ENCODE measurements at places on chromosomes 16 and 17. TPM values are rescaled to one million over a fixed set of nuclear protein-coding genes. Genes with fewer than 3 reads are reported as not detected.

GRCh38 chr17:77821114-77821513 lies 137.4 kb upstream of the TNRC6C start:
- no peak for DNase-seq

The CPNE7 gene
- 16.2 TPM for total RNA-seq

DNA sequence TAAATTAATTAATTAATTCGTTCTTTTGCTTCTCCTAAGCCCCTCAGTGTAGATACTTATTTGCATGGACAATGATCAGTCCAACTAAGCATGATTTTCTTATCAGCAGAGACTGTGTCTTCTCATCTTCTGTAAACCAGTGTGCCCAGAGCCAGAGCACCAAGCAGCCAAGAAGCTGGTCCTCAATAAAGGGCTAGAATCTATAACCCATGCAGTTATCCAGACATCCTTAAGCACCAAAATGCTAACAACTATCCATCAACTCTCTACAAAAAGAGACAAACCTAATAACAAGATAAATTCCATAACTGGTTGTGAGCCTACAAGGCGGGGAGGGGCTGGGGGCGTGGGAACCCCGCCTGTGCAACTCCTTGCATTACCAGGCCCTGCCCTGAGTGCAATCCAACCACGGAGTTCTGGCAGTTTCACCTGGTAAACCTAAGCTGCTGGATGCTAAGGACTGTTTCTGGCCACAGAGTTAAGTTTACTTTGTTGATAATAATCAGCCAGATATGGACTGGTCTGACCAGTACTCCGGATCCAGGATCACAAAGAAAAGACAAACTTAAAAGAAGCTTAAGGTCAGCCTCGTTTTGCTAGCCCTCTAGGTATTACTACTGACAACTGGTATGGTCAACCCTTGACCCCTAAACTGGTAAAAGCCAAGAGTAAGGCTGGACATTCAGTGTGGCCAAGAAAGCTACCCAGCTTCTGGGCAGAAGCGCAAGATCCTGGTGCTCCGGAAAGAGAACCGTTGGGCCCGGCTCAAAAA lies 51.5 kb downstream of the ZFHX3 start:
- DNase-seq: no peak

DNA sequence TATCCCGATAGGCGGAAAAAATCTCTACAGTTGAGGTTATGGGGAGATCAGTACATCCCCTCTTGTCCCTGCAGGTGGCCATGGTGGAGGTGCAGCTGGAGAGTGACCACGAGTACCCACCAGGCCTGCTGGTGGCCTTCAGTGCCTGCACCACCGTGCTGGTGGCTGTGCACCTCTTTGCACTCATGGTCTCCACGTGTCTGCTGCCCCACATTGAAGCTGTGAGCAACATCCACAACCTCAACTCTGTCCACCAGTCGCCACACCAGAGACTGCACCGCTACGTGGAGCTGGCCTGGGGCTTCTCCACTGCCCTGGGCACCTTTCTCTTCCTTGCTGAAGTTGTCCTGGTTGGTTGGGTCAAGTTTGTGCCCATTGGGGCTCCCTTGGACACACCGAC lies 4.2 kb downstream of the ORAI3 start:
- DNase-seq: no peak

The SUZ12 gene
- total RNA-seq: 25.9 TPM

The ALDH3A1 gene
- total RNA-seq: 1.2 TPM

DNA sequence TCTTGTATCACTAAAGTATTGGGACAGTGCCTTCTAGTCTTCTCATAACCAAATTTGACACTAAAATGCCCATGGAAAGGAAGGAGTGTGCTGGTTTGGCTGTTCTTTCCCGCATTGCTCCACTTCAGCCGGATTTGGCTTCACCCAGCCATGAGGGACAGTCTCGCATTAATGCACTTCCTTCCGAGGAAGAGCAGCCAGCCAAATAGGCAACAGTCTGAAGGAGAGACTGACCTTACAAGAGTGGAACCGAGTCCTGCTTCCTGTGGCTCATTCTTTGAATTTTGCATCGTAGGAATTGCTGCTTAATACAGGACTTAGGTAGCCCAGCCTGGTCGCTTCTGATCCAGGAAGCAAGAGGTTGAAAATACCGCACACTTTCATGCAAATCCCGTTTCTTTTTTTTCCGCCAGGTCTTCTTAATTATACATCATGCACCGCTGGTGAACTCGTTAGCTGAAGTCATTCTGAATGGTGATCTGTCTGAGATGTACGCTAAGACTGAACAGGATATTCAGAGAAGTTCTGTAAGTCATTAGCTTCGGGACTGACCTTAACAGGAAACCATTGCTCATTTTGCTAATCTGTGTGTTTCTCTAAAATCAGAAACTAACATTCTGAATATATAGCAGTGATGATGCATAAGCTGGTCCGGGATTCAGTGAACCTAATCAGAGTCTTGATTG lies 38.2 kb downstream of the CLEC16A start:
- DNase-seq: no peak

- peak; percentile 50 for DNase-seq
These were observed 825 bp downstream of the HEATR6 start for GRCh38 chr17:60077672-60078519.

The KRT32 gene
- total RNA-seq: not detected

The NUBP1 gene
- 48.5 TPM for total RNA-seq

DNA sequence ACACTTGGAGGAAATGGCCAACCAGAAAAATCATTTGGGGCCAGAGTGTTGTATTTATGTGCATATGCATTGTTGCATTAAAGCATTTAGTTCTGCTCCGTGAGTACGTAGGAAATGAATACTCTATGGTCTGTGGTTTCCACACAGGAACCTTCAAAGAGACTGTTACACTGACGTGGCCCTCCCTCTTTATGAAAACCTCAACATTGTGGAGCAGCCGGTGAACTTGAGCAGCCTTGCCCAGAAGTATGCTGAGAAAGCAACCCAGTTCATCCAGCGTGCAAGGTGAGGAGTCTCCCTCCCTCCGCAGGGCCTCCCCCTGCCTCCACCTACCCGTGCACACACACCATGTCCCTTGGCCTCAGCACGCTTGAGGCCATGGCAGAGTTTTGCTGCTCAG lies 65.2 kb downstream of the ARSG start:
- no peak for DNase-seq

The DPEP2 gene
- total RNA-seq: 7.0 TPM

GRCh38 chr17:77884967-77885641 lies 73.4 kb upstream of the TNRC6C start:
- DNase-seq: no peak

DNA sequence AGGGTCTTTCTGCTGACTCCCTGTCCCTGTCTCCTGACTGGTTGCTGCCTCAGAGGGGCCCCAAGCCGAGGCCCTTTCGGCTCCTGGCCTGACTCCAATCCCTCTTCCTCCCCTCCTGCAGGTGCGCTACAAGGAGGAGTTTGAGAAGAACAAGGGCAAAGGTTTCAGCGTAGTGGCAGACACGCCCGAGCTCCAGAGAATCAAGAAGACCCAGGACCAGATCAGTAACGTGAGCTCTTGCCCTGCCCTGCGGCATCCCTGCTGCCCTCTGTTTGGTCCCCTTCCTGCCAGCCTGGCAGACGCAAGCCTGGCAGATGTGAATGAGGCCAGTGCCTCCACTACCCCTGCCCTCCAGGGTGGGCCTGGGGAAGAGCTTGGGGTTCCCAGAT lies 27.1 kb upstream of the LASP1NB start:
- no peak for DNase-seq

DNA sequence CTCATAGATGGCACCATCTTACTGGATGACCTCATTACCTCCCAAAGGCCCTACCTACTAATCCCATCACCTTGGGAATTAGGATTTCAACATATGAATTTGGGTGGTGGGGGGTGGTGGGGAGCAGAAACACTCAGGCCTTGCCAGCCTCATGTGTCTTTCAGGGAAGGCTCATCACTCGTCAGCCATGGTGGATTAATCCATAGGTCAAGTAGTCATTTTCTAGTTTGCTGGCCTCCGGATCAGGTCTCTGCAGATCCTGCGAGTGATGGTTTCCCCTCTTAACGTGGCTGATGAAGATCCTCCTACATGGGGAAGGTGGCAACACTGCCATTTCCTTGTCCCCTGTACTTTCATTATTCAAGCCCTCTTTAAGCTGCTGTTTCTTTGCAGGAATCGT lies 101.1 kb downstream of the CLEC16A start:
- no peak for DNase-seq

GRCh38 chr16:56275076-56275475 lies 83.8 kb downstream of the GNAO1 start:
- DNase-seq: no peak

- peak; percentile 71 for DNase-seq
These were observed at the start of gene TRIM47 for GRCh38 chr17:75878174-75878998. TSS of gene TRIM47 (minus strand) at chr17:75878581. CDS start at chr17:75878548, 33 bp downstream.

The ARHGDIG gene
- total RNA-seq: not detected

The GLG1 gene
- total RNA-seq: 121 TPM

The KCNJ12 gene
- 1.6 TPM for total RNA-seq

The GAS7 gene
- total RNA-seq: 31.2 TPM

The SLFN14 gene
- not detected for total RNA-seq

- no peak for DNase-seq
These were observed 80.9 kb downstream of the DNAH17 start for GRCh38 chr17:78496311-78496710.

- DNase-seq: no peak
These were observed 5.3 kb downstream of the MYCBPAP start for GRCh38 chr17:50513495-50513894.

The TP53TG3D gene
- total RNA-seq: not detected

The ITGAL gene
- total RNA-seq: 8.9 TPM

The UMOD gene
- total RNA-seq: not detected

- DNase-seq: no peak
These were observed 107.8 kb downstream of the MSI2 start for GRCh38 chr17:57363998-57364643.

DNA sequence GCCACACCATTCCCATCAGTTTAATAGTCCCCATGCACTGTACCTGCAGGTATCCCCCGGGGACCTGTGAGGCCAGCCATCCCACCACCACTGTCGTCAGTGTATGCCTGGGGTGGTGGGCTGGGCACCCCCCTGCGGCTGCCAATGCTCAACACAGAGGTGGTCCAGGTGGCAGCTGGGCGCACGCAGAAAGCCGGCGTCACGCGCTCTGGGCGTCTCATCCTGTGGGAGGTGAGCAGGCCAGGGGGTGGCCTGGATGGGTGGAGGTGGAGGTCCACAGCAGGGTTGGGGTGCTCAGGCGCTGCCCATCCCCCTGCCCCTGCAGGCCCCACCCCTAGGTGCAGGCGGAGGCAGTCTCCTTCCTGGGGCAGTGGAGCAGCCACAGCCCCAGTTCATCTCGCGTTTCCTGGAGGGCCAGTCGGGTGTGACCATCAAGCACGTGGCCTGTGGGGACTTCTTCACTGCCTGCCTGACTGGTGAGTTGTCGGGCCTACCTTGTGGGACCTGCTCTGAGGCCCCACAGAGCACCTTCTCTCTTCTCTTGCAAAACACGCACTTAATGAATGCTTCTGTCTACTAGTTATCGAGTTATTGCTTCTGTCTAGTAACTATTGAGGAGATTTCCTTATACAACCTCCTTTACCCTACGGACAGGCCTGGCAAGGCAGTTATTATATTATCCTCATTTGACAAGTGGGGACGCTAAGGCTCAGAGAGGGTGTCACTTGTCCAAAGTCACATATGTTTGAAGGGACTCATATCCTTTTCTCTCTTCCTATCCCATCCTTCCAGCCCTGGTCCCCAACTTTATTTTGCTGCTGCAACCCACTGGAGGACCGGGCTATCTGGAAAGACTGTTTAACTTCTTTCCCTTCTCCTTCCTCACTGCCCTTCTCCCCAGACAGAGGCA lies 5.8 kb upstream of the TRAF4 start:
- peak; percentile 83 for DNase-seq

The SOX8 gene
- total RNA-seq: 0.73 TPM

GRCh38 chr17:40903129-40903847 lies 18.2 kb upstream of the KRT20 start:
- DNase-seq: no peak

DNA sequence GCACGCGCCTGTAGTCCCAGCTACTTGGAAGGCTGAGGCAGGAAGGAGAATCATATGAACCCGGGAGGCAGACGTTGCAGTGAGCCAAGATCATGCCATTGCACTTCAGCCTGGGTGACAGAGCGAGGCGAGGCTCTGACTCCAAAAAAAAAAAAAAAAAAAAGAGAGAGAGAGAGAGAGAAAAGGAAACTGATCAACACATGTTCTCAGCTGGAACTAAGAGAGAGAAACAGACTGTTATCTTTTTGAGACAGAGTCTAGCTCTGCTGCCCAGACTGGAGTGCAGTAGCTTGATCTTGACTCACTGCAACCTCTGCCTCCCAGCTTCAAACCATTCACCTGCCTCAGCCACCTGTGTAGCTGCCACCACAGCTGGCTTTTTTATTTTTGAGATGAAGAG lies 60.4 kb downstream of the STH start:
- no peak for DNase-seq

DNA sequence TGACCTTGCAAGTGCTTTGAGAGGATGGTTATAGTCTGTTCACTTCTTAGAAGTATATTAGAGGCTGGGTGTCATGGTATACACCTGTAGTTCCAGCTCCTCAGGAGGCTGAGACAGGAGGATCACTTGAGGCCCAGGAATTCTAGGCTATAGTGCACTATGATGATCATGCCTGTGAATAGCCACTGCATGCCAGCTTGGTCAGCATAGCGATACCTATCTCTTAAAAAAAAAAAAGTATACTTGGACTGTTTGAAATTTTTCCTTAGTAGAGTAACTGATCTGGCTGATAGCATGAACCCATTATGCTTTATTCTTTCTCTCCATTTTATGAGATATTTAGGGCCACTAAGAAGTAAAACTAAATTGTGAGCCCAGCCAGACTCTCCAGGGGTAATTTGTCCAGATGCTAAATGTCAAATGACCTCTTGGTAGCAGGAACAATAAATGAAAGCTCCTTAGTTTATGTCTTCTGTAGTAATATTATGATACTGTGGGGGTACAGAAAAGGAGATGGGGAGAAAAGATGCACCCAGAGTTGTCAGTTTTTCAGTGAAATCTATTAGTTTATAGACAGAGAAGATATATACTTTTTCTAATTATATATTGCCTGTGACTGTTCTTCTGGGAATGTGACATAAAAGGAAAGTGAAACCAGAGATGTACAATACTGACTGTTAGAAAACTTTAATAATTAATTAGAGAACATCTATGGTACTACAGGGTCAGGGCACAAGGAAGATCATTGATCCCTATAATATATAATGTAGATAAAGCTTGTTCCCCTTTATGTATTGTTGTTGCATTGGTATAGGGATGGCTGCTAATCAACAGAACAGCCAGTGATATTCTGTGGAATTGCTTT lies 335.3 kb upstream of the TBX2 start:
- DNase-seq: no peak

DNA sequence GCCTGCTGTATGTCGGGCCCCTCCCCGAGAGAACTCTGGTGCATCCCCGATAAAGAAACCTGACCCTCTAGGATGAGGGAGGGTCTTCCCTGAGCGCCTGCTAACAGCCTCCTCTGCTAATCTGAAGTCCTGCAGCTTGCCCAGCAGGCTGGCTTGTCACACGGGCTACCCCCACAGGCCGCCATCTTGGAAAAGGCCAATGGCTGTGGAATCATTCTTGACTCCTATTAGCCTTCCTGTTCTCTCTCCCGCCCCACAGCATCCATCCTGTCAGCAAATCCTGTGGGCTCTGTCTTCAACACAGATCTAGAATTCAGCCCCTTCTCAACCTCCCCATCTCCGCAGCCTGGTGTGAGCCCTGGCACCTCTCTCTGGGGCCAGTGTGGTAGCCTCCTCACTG lies 12.0 kb downstream of the IL4R start:
- DNase-seq: no peak
